Stimulated activated CD4-positive, alpha-beta T cell treated with anti-CD3 and anti-CD28 coated beads, Interleukin-1b, Interleukin-23, amount 100 ng/mL, for 1 hour (primary cell): ENCODE measurements at places on chromosomes 1 and 21.

DNA sequence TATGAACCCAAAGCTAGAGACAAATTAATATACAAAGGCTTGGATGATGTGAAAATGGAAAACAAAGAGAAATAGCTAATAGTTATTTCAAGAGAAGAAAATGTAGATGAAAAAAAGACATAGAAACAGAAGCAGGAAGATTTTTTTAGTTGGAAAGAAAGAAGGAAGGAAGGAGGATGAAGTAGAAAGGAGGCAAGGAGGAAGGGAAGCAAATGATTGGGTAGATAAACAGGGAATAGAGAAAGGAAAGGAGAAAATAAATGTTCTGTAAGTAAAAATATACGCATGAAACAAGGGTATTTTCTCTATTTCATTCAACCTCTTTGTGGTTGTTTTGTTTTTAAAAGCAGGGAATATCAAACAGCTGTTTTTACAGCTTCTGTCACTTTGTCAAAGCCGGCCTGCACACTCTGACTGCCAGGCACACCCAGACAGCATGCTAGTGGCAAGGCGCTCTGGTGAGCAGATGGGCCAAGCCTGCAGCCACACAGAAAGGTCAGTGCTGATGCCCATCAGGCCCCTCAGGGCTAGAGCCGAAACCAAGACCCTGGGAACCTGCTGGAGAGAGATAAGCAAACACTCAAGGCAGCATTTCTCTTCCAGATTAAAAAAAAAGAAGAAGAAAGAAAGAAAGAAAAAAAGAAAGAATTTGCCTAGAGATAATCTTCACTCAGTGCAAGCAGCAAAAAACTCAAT is 72.9 kb upstream of the CTTNBP2NL start:
- no peak for DNase-seq

- no peak for DNase-seq
These were observed 583 bp downstream of the MEF2D start for GRCh38 chr1:156499842-156500542.

- DNase-seq = no peak
These were observed 30.4 kb upstream of the DISP3 start for GRCh38 chr1:11448373-11449099.

- DNase-seq = no peak
These were observed 187.2 kb upstream of the AJAP1 start for GRCh38 chr1:4467241-4467640.

- no peak for DNase-seq
These were observed 3.3 kb downstream of the ALDH9A1 start for GRCh38 chr1:165695031-165695430.
